ENCODE measurements at places on chromosomes 2 and 18. TPM values are rescaled to one million over a fixed set of nuclear protein-coding genes. Genes with fewer than 3 reads are reported as not detected.

DNA sequence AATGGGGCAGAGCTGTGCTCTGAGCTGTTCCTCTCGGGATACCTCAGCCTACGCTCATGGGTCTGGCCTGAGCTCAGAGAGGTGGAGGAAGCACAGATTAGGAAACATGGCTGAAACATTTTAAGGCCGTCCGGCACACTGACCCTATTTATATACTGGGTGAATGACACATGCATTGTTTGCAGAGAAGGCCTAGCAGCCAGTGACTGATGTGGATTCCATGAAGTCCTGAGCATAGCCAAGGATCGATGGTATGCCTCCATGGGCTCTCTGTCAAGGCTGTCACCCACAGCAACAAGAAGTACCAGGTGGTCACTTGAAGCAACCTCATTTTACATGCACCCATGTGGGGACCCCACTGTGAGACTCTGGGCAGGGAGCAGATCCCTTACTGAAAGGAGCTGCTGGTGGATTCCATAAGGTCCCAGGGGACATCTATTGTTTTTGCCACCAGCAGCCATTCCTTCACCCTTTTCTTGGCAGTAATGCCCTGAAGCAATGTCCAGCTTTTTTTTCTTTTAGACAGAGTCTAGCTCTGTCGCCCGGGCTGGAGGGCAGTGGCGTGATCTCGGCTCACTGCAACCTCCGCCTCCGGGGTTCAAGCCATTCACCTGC, 8.4 kb downstream of the PTMA start:
- peak; percentile 86 for DNase-seq

- no peak for DNase-seq
These were observed 14.5 kb downstream of the SH3RF3 start for GRCh38 chr2:109143214-109144187.

DNA sequence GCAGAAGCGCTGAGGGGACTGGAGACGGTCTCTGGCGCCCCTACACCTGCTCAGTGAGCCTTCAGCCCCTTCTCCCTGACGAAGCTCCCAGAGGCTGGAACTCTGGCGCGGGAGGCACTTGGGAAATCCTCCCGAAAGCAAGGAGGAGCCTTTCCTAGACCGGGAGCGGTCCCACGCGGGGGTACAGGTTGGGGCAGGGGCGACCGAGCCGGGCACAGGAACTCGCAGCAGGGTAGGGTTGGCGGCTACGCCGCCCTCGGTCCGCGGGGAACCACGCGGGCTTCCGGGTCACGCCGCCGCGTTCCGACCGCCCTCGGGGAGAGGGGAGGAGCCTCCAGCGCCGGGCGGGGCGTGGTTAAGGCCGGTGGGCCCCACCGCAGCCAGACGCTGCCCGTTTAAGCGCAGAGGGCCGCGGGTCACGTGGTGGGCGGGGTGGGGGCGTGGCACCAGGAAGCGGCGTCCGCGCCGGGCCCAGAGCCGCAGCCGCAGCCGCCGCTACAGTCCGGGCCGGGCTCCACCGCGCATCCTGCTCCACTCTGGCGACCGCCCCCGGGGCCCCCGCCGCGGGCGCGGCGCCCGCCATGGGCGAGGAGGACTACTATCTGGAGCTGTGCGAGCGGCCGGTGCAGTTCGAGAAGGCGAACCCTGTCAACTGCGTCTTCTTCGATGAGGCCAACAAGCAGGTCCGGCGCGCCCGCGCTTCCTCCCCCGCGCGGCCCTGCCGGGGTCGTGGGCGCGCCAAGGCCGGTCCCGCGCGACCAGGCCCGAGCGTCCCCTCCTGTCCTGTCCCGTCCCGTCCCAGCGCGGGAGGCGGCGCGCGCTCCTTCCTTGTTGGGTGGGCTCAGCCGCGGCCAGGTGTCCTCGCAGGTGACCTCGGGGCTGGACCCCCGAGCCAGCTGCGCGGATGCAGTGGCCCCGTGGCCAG, at the start of gene RMC1:
TSS of gene RMC1 (plus strand) at position 474 of the 925 bp plus-strand sequence. CDS start at position 582, 108 bp downstream.
- DNase-seq = peak; percentile 80

GRCh38 chr2:236936446-236936940, 149.2 kb upstream of the COPS8 start:
- no peak for DNase-seq

DNA sequence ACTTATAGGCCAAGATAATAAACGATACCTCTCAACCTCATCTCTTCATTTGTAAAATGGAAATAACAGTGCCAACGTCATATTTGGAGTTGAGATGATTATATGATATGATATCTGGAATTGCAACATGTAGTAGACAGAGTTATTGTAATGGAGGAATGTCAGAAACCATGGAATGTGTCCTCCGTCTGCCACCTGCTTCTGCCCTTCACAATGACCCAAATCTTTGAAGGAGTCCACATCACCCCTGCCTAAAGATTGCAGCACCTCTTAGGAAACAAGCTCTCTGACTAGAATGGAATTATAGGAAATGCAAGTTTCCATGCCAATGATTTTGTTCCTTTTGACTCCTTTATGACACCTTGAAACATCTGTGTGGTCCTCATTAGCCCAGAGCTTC, 14.9 kb downstream of the NR4A2 start:
- DNase-seq = no peak

The CASP8 gene
- 25.0 TPM for polyA plus RNA-seq

Measured in HepG2 (cell line).